ENCODE measurements at places on chromosomes 7 and 10. TPM values are rescaled to one million over a fixed set of nuclear protein-coding genes. Genes with fewer than 3 reads are reported as not detected.

Gene CHRM2
- total RNA-seq, result 7.5 TPM

Gene THSD7A
- total RNA-seq, result 7.0 TPM

Gene GFRA1
- total RNA-seq, result 7.2 TPM

Gene TET1
- 19.3 TPM for total RNA-seq

Gene PRSS2
- total RNA-seq, result not detected

Gene NDUFA5
- 74.2 TPM for total RNA-seq

DNA sequence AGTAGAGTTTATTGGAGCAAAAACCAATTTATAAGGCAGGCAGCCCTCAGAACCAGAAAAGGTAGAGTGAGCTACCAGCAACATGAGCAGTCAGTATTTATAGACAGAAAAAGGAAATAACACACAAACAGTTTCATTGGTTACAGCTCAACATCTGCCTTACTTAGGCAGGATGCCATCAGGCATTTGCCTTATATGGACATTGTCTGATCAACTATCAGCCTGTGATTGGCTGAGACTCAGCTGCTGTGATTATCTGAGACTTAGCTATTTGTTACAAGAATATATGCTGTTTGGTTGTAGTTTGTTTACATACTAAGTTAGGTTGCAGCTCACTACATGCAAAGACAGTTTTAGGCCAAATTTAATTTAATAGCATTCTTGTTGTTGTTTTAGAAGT is 60.4 kb upstream of the CDK1 start:
- no peak for DNase-seq

DNA sequence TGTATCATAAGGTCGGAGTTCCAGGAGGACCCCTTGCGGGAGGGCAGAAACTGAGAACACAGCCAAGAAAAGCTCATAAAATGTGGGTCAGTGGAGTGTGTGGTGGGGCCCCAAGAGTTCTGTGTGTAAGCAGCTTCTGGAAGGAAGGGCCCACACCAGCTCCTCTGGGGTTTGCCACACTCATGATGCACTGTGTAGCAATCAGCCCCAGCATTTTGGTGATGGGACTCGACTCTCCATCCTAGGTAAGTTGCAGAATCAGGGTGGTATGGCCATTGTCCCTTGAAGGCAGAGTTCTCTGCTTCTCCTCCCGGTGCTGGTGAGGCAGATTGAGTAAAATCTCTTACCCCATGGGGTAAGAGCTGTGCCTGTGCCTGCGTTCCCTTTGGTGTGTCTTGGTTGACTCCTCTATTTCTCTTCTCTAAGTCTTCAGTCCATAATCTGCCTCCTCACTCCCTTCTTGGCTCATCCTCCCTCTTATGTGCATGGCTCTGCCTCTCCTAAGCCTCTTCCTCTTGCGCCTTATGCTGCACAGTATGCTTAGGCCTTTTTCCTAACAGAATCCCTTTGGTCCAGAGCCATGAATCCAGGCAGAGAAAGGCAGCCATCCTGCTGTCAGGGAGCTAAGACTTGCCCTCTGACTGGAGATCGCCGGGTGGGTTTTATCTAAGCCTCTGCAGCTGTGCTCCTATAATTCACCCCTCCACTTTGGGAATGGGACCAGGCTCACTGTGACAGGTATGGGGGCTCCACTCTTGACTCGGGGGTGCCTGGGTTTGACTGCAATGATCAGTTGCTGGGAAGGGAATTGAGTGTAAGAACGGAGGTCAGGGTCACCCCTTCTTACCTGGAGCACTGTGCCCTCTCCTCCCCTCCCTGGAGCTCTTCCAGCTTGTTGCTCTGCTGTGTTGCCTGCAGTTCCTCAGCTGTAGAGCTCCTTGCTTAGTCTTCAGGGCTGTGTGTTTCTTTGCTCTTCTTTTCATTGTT is 17.8 kb downstream of the PRSS2 start:
- peak; percentile 86 for DNase-seq

DNA sequence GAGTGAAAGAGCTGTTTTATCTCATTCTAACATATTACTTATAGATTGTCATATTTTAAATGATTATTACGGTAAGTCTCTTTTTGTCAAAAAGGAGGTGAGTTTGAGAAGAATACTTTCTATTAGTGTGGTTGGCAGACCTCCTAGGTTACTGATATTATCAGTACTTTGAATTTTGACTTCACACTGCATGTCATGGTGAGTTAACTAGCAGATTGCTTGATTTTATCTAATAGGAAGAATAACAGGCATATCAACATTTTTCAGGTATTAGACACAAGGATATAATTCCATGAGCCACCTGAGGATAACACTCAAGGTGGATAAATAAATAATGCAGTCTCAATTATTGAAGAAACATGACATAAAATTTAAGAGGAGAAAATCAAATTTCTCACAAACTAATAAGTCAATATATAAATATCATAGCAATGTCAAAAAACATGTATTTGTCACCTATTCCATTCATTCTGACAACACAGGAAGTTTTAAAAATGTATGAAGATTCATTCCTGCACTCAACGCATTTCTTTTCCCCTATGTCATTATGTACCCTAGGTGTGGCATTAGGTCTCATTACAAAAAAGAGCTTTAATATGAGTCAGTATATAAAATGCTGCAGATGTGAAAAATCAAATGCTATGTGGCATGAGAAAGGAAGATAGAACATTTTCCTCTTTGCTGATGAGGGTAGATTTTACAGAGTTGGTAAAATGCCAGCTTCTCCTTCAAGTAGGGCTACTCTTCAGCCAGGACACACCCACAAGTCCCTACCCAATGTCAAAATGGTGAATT is 1621.6 kb downstream of the REEP3 start:
- no peak for DNase-seq

DNA sequence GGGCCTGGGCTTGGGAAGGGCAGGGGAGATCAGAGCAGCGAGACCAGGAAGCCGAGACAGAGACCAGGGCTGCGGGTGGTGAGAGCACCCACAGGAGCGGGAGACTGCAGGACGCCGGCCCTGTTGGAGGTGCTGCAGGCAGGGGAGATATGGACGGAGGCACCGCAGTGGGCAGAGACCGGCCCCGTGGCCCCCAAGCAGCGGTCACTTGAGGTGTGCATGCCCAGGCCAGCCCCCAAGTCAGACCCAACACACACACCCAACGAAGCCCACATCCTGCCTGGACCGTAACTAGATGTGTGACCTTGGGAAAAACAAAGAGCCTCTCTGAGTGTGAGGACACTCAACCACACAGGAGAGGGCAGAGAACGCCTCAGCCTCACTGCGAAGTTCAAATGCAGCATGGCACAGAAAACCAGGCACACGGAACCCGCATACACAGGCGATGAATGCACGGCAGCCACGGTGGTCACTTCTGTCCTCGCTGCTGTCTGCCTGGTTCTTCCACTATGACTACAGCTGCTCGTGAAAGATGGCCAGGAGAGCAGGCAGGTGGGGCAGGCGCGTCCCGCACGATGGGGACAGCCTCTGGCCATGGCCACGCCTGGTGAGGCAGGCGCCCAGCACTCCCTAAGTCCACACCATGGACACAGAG is 214.7 kb downstream of the MAD1L1 start:
- DNase-seq, result no peak

DNA sequence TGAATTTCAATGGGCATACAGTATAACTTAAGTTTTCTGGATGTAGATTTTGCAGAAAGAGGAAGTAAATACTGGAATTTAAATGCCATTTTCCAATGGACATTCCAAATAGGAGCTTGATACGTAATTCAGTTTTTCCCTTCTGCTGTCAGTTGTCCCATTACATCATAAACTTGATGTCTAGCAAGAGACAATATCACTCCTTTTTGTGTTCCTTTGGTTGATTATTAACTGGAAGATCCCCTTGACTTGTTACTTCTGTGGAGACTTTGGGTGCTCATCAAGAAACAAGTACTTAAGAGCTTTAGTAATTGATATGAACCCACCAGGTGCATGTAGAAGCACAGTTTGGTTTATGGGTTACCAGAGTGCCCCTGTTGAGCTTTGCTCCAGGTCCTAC is 116.1 kb downstream of the ST7 start:
- no peak for DNase-seq
